ENCODE measurements at places on chromosomes 6 and 20. TPM values are rescaled to one million over a fixed set of nuclear protein-coding genes. Genes with fewer than 3 reads are reported as not detected.

Gene KLC4
- polyA plus RNA-seq = 9.7 TPM

- DNase-seq = no peak
- H3K27me3 ChIP-seq = no peaks in the 10 kb centered on the region
- no peak overlapping the region for H3K4me3 ChIP-seq
- H3K4me1 ChIP-seq = no peaks in the 10 kb centered on the region
- no peaks in the 10 kb centered on the region for H3K36me3 ChIP-seq
- no peak overlapping the region for H3K27ac ChIP-seq
Measured at GRCh38 chr6:51965222-51965801, 122.1 kb downstream of the PKHD1 start.

DNA sequence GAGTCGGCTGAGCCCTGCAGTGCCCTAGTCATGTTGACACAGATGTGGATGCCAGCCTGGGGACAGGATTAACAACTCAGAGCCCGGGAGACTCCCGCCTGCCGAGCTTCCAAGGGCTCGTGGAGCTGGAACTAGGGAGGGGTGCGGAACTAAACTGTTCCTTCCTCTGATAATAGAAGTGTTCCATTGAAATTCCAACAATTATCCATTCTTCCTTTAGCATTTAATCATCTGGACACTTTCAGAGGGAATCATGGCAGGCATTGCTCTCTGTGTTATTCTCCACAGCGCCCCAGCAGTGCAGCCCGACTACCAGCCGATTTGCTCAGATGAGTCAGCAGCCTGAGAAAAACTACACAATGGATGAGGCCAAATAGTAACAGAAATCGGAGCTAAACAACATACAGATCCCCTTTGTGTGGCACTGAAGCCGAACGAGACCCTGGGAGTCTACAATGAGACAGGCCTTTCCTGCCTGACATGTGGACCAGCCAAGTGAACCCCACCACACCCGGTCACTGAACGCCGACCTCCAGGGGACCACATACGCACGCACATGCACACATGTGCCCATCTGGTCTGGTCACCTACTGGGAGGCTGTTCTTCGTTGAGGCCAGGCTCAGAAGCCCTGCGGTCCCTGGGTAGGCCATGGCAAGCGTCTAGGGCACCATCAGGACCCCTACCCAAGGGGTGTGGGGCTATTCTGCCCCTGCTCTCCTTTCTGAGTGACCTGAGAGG lies 238.4 kb upstream of the AFDN start:
- H3K4me3 ChIP-seq = no peak overlapping the region
- no peaks in the 10 kb centered on the region for H3K27me3 ChIP-seq
- no peaks in the 10 kb centered on the region for H3K36me3 ChIP-seq

GRCh38 chr20:62202083-62202395 lies 18.0 kb downstream of the HRH3 start:
- no peak overlapping the region for H3K27ac ChIP-seq
- DNase-seq = no peak
- no peak overlapping the region for H3K4me3 ChIP-seq
